ENCODE measurements at places on chromosomes 11 and 22.

GRCh38 chr11:132771746-132772145, 760.6 kb downstream of the OPCML start:
- no peak for DNase-seq

- no peak for DNase-seq
Observed at GRCh38 chr11:35761899-35762298, 99.3 kb downstream of the TRIM44 start.

DNA sequence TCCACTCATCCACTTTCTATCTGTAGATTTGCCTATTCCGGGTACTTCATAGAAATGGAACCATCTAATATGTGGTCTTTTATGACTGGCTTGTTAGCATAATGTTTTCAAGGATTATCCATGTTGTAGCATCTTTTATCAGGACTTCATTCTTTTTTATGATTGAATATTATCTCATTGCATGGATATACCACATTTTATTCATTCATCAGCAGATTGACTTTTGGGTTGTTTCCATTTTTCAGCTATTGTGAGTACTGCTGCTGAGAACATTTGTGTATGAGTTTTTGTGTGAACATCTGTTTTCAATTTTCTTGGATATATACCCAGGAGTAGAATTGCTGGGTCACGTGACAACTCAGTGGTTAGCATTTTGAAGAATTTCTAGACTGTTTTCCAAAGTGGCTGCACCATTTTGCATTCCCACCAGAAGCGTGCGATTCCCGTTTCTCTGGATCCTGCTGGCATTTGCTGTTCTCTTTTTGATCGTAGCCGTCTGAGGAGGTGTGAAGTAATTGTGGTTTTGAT, 8.9 kb downstream of the DERL3 start:
- no peak for DNase-seq

DNA sequence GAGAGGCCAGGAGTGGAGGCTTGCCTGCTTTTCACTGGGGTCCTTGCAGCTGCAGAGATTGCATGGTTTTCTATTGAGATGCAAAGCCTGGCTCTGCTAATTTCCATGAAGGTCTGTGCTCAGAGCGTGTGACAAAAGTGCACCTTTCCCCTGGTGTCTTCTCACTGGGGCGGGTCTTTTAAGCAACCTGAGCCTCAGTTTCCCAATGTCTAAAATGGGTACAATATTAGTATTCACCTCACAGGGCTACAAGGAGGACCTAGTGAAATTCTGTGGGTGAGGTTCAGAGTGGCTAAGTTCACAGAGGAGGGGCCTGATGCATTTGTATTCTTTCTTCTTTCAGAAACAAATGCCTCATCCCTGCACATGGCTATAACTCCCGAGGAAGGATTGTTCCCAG, 20.3 kb downstream of the PPM1F start:
- DNase-seq = no peak

- DNase-seq = no peak
Observed at GRCh38 chr11:73326929-73327811, 19.1 kb downstream of the ARHGEF17 start.

DNA sequence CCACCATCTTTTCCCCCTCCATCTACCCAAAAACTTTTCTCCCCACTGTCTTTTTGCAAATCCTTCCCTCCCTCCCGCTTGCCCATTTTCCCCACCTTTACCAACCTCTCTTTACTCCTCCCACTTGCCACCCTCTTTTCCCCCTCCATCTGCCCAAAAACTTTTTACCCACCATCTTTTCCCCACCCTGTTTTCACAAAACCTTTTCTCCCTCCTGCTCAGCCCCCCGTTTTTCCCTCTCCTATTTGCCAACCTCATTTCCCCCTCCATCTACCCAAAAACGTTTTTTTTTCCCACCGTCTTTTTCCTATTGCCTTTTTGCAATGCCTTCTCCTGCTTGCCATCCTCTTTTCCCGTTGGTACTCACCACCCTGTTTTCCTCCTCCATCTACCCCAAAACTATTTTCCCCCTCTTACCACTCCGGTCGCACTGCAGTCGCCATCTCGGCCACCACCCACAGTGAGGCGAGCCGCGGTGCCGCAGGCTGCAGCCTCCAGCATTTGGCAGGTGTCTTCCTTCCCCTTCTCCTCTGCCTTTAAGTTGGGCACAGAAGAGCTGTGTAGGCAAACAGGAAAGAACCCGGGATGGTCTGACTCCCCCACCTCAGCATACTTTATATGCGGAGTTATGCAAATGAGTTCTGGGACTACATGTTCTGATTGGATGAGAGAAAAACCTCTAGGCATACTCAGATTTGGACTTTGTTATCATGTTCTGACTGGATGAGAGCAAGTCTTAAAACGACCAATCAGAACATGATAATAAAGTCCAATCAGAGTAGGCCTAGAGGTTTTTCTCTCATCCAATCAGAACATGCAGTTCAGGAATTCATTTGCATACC, 121.2 kb upstream of the VPREB1 start:
- no peak for DNase-seq

DNA sequence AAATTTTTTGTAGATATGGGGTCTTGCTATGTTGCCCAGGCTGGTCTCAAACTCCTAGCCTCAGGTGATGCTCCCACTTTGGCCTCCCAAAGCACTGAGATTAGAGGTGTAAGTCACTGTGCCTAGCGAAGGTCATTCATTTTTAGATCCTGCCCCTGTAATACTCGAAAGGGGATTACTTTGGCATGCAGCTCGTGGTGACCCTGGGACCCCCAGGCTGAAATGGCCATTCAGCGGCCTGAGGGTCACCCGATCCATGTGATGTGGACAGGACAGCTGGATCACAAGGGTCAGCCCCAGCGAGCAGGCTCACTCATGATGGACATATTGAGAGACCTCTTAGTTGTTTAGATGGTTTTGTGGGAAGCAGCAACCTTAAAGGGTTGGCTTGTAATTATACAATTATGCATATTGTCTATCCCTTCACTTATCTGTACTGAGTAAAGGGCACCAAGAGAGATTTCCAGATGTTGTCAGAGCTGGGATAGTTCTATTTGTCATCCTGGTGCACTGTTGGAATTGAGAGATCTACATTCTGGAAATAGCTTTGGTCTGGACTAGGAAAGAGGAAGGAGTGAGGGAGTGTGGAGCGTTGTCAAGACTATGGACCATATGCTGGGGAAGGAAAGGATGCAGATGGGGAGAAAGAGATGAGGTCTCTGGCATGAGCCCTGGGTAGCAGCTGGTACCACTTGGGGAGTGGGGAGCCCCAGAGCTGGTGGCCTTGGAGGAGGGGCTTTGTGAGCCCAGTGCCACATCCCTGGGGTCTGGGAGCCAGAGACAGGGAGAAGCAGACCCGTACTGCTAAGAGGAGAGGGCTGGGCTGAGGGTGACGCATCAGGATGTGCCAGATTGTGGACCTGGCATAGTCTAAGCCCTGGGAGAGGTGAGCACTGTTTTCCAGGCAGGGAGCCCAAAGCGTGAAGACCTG, 15.5 kb downstream of the RHBDD3 start:
- DNase-seq = no peak

GRCh38 chr11:1228101-1228821, 5.4 kb downstream of the MUC5B start:
- peak; percentile 66 for DNase-seq

- DNase-seq = no peak
Observed at GRCh38 chr11:72947229-72947628, 133.0 kb downstream of the ATG16L2 start.

GRCh38 chr22:28989484-28989883, 72.1 kb downstream of the C22orf31 start:
- no peak for DNase-seq

- DNase-seq = no peak
Observed at GRCh38 chr22:44363980-44364750, 51.4 kb upstream of the SHISAL1 start.

DNA sequence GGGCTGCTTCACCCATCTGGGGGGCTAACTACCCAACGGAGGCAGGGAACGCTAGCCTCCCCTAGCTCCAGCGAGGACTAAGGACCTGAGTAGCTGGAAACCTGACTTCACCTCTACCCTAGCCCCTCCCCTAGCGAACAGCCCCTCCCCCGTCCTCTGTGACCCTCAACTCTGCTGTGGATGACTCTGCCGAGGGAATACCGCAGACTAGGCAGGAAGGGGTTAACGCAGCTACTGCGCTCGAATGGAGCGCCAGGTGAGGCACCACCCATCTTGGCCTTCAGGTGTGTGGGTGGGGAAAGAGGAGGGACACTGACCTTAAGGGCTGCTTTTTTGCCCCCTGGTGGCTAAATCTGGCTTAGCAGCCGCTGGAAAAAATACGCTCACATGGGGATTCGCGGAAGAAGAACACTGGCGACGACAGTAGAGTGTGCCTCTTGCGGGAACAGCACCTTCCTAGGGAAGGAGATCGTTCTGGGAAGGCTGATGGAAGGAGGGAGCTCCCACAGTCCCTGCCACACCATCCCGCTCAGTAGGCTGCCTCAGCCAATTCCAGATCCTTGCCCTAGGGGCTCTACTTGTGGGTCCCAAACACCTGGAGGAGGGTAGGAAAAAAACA, 4.5 kb upstream of the BCL9L start:
- DNase-seq = peak; percentile 80

- DNase-seq = no peak
Observed at GRCh38 chr11:130168105-130168504, 8.5 kb downstream of the ST14 start.

- DNase-seq = no peak
Observed at GRCh38 chr11:44711787-44712608, 14.8 kb upstream of the TSPAN18 start.

GRCh38 chr11:108500721-108501120, 2.5 kb upstream of the POGLUT3 start:
- DNase-seq = no peak

- no peak for DNase-seq
Observed at GRCh38 chr11:129021295-129021694, 78.6 kb upstream of the TP53AIP1 start.

DNA sequence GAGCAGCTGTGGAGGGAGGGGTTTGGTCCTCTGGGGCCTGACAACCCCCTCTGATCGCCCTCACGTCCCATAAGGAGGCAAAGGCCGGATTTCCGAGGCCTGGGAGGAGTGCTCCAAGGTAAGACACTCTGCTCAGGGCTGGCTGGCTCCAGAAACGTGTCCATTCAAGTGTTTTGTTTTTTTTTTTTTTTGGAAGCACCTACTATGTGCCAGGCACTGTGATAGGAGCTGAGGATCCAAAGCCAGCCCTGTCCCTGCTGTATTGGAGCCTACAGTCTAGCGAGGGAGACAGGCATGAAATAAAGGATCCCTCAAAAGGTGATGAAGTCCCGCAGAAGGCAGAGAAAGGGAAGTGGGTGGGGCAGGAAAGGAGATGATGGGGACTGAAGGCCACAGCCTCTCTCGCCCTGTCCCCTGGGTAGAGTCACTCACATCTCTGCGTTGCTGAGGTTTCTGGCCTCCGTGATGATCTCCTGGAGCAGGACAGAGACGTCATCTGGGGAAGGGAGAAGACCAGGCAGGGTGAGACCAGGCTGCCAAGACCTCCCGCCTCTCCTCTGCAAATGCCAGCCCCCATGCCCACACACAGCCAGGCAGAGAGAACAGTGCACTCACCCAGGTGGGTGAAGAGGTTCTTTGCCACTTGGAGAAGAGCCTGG, 89.2 kb downstream of the PDE2A start:
- no peak for DNase-seq

GRCh38 chr11:111846636-111847035, 24.7 kb downstream of the ALG9 start:
- no peak for DNase-seq

GRCh38 chr22:23859201-23859600, 1.5 kb downstream of the SLC2A11 start:
- DNase-seq = no peak

GRCh38 chr11:120248551-120249278, 8.8 kb downstream of the POU2F3 start:
- DNase-seq = no peak

DNA sequence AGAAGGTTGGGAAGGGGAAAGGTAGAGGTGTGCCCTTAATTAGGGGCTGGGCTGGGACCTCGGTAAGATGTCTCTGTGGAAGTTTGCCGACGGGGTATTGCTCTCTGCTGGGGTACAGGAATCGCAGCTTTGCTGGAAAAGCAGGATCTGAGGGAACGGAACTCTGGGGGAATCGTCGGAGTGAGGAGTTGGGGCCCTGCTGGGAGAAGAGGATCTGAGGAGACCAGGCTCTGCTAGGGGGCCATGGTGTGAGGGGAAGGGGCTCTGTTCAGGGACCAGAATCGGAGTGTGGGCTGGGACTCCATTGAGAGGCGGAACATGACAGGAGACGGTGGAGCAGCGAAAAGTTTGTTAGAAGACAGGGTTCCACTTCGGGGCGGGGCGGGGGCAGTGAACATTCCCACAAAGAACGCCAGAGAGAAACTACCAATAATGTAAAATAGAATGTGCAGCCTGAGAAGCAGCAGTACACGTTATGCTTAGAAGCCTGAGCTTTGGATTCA, 456 bp downstream of the AAMDC start:
- DNase-seq = no peak

GRCh38 chr11:45530776-45531175, 134.6 kb downstream of the CHST1 start:
- no peak for DNase-seq

DNA sequence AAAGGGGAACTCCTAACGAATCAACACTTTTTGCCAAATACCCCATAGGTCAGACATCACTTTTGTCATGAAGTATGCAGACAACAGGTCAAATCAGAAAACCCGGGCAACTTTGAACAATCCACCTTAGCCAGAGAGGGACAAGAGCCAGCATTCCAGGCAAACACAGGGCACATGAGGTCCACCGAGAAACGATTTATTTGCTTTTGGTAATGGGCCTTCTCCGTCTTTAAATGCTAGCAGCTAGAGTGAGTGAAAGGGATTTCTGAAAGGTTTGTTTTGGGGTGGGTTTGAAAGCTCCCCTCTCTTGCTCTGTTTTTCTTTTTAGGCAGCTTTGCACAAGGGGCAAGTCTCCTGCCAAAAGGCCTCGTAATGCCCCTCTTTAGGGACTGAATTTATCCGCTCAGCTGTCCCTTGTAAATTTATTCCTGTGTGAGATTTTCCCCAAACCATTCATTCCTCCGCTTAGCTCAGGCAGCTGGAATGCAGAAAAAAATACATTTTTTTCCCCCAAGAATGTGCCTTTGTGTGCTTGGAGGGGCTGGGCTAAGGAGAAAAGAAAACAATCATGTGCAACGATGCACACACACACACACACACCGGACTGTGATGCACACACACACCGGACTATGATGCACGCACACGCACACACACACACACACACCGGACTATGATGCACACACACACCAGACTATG, 196.9 kb downstream of the SNX19 start:
- no peak for DNase-seq

DNA sequence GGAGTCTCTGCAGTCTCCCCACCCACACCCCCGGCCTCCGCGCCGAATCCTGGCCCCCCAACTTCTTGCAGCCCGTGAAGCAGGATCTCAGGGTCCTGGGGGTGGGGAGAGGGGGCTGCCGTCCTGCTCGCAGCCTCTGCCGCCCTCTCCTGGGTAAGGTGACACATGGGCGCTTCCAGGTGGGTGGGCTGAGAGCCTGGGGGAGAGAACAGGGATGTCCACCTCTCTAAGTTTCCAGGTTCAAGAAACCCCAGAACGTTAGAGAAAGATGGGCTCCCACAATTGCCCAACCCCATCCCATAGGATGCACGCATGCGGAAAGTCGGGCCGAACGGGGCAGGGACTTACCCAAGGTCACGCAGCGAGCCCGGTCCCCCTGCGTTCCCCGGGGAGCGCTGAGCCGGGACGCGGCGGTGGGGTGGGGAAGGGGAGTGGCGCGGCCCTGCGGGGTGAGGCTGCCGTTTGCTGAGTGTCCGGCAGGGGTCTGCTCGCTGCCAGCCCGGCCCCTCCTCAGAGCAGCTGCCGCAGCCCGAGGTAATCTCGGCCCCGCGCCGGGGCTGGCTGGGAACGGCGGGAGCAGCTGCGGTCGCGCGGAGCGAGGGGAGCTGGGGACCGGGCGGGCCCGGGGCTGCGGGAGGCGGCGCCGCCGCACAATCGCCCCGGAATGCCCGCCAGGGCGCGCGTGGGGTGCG, 705 bp upstream of the CAPN1 start:
- peak; percentile 78 for DNase-seq
